LNCaP clone FGC (cell line): ENCODE measurements at places on chromosomes 3 and 15.

DNA sequence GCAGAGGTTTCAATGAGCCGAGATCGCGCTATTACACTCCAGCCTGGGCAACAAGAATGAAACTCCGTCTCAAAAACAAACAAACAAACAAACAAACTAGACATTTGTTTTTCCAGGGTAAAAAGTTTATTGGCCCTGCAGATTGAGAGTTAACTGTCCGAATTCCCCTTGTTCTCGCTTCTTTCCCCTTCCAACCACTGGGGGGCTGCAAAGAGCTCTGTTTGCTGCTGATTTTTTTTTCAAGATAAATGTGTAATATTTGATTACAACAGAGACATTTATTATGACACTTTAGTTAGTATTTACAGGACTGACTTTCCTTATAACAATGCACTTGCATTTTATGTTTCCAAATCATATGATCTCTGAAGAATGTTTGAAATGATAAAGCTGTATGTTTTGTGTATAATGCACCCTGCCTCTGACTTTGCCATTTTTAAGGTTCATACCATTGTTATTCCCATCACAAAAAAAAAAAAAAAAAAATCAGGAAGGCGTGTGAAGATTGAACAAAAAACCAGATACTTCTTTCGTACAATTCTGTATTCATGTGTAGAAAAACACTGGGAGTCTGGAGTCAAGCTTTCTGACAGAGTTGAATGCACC lies 2.8 kb downstream of the CLSTN2 start:
- DNase-seq = no peak

DNA sequence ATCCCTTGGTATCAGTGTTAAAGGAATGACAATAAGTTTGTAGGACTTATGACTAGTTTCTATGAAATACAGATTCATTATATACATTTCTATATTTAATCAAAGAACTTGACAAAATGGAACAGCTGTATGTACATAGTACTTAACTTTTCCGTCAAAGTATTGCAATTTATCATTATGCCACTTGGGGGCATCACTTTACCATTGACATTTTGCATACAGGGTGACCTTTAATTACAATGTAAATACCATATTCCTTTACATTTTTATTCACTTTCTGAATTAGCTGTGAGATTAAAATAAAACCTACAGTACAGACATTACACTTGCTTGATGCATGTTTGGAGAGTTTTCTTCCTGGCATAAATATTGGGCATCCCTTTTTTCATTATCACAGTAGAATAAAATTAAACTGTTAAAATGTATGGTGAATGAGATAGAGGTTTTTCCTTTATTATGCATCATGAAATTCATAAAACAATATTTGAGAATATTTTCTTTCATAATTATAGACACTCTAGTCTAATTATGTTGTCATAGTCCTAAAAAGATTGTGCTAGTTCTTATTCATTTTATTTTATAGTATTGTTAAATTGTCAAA lies 6.9 kb downstream of the NEK11 start:
- peak; percentile 32 for DNase-seq

DNA sequence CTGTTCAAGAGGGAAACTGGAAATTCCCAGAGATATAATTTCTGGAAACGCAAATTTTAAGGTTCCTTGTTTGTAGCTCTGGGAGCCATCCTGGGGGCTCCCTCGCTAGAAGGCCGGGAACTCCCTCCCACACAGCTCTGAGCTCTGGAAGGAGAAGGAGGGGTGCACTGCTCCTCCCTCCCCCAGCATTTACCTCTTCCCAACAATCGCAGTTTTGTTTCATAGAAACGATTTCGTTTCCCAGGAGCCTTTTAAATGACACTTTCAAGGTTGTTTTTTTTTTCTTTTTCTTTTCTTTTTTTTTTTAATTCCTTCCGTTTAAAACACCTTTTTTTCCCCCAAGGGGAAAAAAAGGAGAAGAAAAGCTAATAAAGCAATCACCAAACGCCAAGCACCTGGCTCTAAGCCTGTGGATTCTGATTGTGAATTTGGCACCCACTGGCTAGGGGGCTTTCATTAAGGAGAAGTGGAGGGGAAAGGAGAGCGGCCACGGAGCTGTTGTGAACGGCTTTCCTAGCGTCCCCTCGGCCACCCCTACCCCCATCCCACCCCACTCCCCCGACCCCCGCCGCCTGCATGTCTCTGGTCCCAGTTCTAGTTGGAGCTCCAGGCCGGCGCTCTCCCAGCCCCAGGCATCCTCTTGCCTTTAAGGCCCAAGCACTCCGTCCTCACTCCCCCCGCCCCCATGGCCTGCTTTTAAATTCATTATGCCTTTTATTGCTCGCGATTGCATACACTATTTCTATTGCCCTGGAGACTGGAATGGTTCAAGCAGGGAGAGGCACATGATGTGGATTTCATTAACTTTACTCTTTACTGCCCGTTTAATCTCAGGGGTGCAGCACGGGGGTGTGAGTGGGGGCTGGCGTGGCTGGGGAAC lies 13.6 kb upstream of the CCDC33 start:
- no peak for DNase-seq

- DNase-seq = no peak
These were observed 318.0 kb downstream of the FGF12 start for GRCh38 chr3:192409201-192409837.

DNA sequence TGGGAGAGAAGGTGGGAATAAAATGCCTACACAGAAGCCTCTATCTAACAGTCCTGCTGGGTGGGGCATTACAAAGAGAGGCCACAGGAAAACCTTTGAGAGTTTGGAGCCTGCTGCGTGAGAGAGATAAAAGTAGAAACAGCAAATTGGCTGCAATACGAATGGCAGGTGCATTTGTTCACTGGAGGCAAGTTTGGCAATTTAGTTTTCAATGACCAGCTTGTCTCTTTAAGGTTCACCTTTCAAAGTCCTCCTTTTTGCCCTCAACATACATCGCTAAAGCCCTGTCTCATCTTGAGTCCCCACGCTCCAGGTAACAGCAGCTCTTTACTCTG lies 405.7 kb downstream of the LSAMP start:
- DNase-seq = no peak

- no peak for DNase-seq
These were observed 64.4 kb downstream of the PPM1L start for GRCh38 chr3:160820430-160820829.
